ENCODE measurements at places on chromosomes 12 and 14.
A peak's percentile ranks its signal among the peaks of the same experiment; 100 is the strongest.

DNA sequence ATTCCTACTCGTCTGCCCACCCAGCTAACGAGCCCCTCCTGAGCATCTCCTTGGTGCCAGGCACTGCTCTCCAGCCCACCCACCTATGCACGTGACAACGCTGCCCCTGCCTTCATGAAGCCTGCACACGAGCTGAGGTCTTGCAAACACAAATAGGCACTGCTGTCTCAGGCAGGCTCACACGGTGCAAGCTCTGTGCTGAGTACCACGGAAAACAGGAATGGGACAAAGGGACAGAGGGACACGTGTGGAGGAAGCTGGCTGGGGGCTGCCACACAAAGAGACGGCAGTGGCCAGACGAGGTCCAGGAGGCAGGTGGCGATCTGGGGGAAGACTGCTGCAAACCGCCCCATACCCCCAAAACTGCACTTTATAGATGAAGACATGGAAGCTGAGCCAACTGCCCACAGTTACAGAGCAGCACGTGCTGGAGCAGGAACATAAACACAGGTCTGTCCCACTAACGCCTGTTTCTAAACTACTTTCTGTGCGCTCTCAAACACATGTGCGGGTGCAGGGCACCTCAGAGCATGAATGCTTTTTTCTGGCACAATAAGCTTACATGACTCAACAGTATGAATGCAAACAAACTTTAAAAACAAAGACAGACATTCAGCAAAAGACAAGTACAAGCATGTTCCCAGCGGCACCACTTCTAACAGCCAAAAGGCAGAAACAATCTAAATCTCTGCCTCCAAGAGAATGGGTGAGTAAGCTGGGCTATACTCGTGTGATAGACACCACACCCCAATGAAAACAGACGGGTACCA, 64.5 kb downstream of the AMN start:
- DNase-seq, result no peak

DNA sequence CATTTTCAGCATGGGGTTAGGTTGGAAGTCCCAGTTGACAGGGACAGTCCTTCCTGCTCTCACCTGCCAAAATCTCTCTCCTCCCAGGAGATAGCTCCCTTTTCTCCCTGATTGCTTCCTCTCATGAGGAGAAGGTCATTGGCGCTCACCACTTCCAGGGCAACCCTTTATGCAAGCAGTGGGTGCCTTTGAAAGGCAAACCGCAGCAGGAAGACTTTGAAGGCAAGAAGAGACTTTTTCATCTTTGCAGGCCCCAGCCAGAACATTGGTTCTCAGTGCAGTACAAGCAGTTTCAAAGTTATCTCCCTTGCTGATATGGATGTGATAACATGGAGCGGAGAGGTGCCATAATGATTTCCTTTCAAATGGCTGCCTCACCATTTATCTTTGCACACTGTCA, 483.0 kb downstream of the DIO2 start:
- DNase-seq, result no peak

GRCh38 chr14:72182708-72183432, 250.6 kb downstream of the RGS6 start:
- DNase-seq, result no peak

DNA sequence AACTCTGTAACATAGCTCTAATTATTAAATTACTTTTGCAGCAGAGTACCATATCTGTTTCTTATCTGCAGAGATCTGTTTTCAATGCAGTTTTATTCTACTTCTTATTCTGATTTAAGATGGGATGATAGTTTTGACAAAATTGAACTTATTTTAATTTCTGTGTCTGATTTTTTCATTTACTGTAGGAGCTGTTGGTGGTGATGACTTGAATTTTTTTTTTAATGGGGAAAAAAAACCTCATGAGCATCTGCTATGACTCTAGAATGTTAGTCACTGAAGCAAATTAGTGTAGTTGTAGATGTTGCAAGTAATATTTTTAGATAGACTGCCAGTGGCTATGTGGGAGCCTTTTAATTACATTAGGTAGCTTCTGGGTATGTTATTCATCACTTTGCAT, 23.4 kb downstream of the DNM1L start:
- DNase-seq, result no peak

- no peak for DNase-seq
Observed at GRCh38 chr12:70120970-70121369, 122.3 kb upstream of the CNOT2 start.

DNA sequence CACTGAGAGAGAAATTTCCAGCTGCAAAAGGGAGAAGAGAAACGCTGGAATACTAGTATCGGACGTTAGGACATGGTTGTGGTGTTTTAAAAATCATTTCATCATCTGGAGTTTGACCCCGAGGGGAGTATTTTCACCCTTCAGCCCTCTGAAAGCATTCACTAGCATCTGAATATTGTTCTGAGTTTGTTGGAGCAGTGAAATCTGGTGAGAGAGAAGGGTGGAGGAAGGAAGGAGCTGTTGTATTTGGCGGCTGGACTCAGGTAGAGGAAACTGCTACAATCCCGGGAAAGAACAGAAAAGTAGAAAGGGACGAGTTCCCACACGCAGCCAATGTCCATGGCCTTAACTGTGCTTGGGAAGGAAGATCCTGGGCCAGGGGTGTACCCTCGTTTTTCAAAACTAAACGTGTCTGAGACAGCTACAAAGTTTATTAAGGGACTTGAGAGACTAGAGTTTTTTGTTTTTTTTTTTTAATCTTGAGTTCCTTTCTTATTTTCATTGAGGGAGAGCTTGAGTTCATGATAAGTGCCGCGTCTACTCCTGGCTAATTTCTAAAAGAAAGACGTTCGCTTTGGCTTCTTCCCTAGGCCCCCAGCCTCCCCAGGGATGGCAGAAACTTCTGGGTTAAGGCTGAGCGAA, 896 bp upstream of the CDKN1B start:
- no peak for DNase-seq

DNA sequence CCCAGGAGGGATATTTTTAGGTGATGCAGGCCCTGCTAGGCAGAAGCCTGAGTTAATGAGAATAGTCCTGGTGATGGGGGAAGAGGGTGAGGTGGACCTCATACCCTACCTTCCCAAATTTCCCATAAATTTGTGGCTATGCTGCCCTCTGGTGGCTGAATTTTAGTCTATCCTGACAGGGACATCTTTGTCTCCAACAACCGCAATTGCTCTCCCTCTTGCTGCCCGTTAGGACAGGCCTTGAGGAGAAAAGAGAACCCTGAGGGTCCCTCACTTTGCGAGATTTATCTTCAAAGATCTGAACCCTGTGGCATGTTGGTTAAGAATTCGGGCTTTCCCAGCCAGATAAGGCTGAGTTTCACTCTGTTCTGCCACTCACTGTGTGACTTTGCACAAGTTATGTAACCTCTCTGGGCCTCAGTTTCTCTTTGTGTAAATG, 9.8 kb upstream of the ZNF385A start:
- no peak for DNase-seq

DNA sequence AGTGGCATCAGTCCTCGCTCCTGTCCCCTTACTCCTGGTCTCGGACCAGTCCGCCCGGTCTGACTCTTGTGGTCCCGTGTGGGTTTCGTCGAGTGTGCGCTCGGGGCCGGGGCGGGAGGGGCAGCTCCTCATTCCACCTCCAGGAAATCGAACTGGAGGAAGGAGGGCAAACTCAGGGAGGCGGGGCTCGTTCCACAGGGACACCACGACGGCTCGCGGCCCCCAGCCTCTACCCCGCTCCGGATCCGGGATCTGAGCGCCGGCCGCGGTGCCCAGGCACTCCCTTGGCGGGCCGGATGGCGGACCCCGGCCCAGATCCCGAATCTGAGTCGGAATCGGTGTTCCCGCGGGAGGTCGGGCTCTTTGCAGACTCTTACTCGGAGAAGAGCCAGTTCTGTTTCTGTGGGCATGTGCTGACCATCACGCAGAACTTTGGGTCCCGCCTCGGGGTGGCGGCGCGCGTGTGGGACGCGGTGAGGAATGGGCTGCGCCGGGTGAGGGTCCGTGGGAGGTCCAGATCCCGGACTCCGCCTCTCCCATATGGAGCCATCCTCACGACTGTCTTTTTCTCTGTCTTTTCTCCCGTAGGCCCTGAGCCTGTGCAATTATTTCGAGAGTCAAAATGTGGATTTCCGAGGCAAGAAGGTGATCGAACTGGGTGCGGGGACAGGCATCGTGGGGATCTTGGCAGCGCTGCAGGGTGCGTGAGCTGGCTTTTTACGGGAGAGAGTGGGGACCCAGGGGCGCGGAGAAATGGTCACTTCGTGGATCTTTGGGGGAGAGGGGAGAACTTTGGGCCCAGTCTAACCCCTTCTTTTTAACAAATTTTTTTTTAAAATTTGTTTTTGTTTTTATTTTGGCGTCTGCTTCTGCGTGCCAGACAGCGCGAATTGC, at the start of gene EEF1AKMT3:
Gene EEF1AKMT3 (plus strand): TSS at position 186 of the 894 bp plus-strand sequence. CDS start 111 bp downstream, at position 297.
- DNase-seq, result peak; percentile 31

DNA sequence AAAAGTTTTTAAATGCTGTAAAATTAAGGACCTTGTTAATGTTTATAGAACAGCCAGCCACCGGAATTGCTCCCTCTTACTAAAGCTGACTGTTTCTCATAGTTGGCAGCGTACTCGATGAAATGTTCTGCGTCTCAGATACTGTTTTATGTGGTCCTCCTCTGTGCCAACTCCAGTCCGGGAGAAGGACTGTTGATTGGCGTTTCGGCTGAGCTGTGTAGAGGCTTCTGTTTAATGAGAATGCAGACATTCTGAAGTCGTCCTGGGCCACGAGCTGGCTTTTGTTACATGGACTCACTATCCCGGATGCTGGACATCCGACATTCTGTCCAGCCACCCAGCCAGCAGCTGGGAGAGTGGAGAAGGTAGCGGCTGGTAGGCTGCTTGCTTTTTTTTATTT, 75.4 kb downstream of the WDR20 start:
- DNase-seq, result no peak

DNA sequence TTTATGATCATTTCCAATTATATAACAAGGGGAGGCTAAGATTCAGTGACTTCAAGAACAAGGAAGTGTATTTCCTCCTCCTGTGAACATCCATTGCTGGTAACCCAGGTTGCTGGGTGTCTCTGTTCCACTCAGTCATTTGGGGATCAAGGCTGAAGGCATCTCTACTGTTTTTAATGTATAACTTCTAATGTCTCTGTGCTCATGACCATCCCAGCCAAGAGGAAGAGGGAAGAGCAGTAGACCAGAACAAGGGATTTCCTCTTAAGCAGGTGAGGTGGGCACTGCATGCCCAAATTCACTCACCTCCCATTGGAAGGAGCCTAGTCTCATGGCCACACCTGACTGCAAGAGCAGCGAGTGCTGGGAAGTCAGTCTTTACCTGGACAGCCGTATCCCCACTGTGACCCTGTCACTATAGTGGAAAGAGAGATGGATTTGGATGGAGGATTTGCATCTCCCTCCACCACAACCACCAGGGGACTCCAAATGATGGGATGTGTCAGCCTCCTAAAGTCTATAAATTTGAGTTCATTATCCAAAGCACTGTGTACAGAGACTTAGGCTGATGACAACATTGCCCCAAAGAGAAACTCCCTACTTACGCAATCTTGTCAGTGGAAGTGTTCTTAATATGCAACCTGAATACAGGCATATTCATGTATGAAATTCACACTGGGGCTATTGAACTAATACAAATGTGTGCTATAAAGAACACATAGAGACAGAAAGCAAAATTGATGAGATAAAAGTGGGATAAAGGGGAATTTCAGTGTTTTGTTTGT, 368.7 kb downstream of the TMEM132D start:
- no peak for DNase-seq

GRCh38 chr14:50528000-50528399, 4.4 kb downstream of the MAP4K5 start:
- DNase-seq, result no peak

- DNase-seq, result no peak
Observed at GRCh38 chr12:116759783-116760621, 21.9 kb downstream of the RNFT2 start.

GRCh38 chr12:1797011-1797901, 23.1 kb upstream of the LRTM2 start:
- no peak for DNase-seq

DNA sequence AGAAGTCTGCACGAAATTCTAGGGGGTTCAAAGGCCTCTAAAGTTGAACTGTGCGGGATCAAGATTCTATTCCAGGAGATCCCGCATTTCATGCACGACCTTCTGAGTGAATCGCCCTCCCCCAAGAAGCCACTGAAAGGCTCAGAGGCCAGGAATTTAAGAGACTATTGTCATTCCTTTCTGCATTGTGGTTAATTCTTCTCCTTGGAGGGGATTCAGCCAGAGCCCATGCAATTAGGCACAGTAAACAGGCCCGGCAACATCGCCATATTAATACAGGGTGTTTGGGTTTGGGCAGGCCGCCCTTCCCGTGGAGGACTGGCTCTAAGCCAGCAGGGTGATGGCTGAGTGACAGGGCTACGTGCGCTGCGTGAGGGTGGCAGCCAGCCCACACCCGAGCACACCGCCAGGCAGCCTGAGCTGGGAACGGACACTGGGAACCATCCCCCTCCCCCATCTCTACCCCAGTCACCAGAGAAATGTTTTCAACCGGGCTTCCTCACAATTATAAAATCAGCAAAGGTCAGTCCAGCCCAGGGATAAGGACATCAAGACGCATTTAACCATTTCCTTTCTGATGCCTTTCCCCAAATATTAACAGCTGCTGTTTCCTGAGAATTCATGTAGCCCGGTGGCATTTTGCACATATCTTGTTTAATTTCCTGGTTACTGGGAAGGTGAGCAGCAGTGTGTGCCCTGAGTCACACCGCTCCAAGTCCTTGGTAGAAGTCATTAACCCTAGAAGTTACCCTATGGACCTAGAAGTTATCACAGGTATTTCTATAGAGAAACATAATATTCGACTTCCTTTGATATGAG, 12.5 kb downstream of the EGLN3 start:
- DNase-seq, result no peak

GRCh38 chr12:70948236-70948975, 27.9 kb upstream of the PTPRR start:
- no peak for DNase-seq

DNA sequence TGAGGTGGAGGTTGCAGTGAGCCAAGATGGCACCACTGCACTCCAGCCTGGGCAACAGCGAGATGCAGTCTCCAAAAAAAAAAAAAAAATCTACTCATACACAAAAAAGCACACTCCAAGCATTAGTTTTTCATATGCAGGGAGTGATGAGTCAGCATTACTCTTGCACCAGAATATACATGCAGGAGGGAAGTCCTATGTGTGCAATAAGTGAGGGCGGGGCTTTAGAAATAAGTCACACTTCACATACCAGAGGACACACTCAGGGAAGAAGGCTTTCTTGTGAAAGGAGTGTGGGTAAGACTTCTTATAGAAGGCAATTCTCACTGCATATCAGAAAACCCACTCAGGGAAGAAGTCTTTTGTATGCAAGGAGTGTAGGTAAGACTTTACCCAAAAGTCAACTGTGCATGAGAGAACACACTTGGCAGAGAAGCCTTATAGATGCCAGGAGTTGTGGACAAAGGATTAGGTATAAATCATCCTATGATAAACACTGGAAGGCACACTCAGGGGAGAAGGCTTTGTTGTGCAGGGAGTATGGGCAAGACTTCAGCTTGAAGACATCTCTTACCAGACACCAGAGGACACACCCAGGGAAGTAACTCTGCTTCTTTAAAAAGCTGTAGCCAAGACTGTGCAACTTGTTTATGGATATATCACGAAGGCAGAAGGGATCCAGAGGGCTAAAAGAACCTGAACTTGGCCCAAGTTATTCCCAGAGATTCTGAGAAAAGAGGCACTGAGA, 50.5 kb downstream of the ATF7 start:
- no peak for DNase-seq

- no peak for DNase-seq
Observed at GRCh38 chr14:94320243-94320642, 2.9 kb downstream of the SERPINA6 start.
